Left lung (tissue), 14 donors: ENCODE measurements at places on chromosomes 12 and 14. TPM values are rescaled to one million over a fixed set of nuclear protein-coding genes. Genes with fewer than 3 reads are reported as not detected.

DNA sequence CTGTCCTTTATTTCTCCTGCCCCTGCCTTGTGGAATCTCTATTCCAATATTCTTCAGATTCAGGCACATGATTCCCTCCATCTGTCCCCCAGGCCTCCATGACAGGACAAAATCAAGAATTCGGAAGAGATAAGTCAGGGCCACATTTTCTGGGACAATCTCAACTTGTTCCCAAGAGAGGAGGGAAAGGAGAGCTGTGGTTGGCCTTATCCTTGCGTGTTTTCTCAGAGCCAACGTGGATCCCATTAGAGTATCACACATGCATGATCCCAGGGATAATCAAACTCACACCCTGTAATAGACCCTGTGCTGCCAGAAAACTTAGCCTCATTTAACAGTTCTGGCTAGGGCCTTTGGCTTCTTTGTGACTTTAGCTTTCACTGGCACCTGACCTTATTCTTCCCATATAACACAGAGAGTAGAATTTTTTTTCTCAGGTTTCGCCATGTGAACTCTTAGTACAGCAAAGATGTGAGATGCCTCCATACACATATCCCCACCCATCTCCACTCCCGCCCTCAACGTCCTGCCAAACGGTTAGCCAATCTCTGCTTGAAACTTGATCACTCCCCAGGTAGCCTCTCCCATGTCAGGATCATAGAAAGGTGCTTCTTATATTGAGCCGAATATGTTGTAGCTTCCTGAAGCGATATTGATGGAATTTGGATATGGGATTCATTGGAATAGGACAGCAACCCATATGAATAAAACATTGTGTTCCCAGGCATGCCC is 6.7 kb upstream of the KRT1 start:
- H3K4me1 ChIP-seq = peaks cover 5% of the 10 kb centered on the region
- no peaks in the 10 kb centered on the region for H3K36me3 ChIP-seq
- no peak overlapping the region for H3K27ac ChIP-seq
- no peak overlapping the region for H3K4me3 ChIP-seq
- peaks cover 15% of the 10 kb centered on the region for H3K27me3 ChIP-seq

GRCh38 chr12:7645395-7646177 is 20.1 kb downstream of the APOBEC1 start:
- no peak for DNase-seq
- no peaks in the 10 kb centered on the region for H3K4me1 ChIP-seq
- no peaks in the 10 kb centered on the region for H3K36me3 ChIP-seq
- H3K27ac ChIP-seq = no peak overlapping the region
- no peaks in the 10 kb centered on the region for H3K27me3 ChIP-seq

GRCh38 chr14:81565441-81566290 is 32.0 kb upstream of the SEL1L start:
- H3K27me3 ChIP-seq = no peaks in the 10 kb centered on the region
- no peak overlapping the region for H3K4me3 ChIP-seq
- H3K36me3 ChIP-seq = no peaks in the 10 kb centered on the region
- no peak for DNase-seq
- H3K27ac ChIP-seq = no peak overlapping the region

DNA sequence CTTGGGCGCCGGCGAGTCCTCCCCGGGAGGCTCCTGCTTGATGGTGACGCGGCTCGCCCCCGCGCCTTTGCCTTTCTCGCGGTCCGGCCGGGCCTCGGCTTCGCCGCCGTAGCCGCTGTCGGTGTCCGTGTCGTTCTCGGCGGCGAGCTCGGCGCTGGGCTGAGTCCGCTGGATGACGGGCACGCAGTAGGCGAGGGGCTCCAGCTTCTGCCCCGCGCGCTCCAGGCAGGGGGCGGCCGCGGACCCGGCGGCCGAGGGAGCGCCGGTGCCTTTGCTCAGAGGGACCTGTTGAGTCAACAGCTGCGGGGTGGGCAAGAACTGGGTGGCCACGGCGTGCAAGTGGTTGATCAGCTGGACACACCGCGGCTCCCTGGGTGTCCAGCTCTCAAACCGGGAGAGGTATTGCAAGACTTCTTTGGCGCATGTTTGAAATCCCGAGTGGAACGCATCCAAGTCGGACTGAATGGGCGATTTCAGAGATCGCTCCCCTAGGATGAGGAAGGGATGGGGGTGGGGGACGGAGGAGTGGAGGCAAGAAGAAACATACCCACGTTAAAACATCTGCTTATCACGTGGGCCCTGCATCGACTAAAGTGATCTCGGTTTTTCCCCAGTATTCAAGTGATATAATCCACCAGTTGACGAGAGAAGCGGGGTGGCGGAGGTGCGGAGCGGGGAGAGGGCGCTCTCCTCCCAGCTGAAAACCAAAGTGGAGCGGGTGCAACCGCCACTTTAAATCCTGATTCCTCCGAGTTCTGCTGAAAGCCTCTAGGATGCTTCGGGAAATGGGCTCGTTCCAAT is 2.0 kb downstream of the BHLHE41 start:
- H3K36me3 ChIP-seq = no peaks in the 10 kb centered on the region
- H3K4me1 ChIP-seq = peaks cover 68% of the 10 kb centered on the region
- peak overlapping the region; percentile 50 for H3K4me3 ChIP-seq
- peak overlapping the region; percentile 52 for H3K27ac ChIP-seq

- no peak overlapping the region for H3K27ac ChIP-seq
- no peaks in the 10 kb centered on the region for H3K4me1 ChIP-seq
- DNase-seq = no peak
Observed at GRCh38 chr14:61379639-61380184, 58.3 kb downstream of the PRKCH start.

DNA sequence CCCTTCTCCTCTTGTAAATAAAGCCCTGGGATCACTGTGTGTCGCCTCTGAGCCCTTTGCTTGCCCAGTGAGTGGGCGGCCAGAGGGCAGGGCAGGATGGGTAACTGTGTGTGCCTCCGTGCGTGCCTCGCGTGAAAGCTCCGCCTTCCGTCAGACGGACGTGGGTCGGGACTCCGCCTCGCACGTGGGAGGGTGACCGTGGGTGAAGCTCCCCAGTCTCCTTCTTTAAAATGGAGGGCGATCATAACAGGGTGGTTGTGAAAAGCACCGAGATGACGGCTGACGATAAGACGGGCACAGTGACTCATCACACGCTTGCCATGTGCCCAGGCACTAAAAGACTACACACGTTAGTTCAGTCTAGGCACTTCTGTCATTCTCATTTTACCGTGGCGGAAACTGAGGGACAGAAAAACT is 9.2 kb downstream of the PHB2 start:
- H3K4me3 ChIP-seq = peak overlapping the region; percentile 47
- peak overlapping the region; percentile 93 for H3K27ac ChIP-seq
- H3K27me3 ChIP-seq = no peaks in the 10 kb centered on the region
- H3K4me1 ChIP-seq = peaks cover 31% of the 10 kb centered on the region
- no peak for DNase-seq

DNA sequence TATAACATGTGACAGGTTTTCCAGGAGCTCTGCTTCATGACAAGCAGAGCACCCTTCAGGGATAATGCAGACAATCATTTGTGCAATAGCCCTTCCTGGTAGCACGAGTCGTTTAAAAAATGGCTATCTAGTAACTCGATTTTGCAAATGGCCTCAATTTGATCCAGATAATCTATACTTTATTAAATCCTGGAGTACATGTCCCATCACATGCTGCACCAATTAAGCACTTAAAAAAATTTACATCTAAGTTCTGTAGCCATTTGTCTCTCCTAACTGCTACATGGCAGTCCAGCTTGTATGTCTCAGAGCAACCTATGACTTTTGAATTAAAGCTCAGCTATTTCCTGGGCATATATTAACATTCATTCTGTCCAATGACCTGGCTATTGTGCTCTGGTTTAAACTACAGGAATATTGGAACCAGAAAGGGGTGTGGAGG is 79.8 kb downstream of the TTC8 start:
- no peaks in the 10 kb centered on the region for H3K4me1 ChIP-seq
- no peaks in the 10 kb centered on the region for H3K27me3 ChIP-seq
- no peak overlapping the region for H3K27ac ChIP-seq
- H3K4me3 ChIP-seq = no peak overlapping the region
- H3K36me3 ChIP-seq = no peaks in the 10 kb centered on the region

- DNase-seq = peak; percentile 25
- H3K4me3 ChIP-seq = no peak overlapping the region
- H3K27me3 ChIP-seq = no peaks in the 10 kb centered on the region
- H3K27ac ChIP-seq = no peak overlapping the region
- no peaks in the 10 kb centered on the region for H3K36me3 ChIP-seq
Observed at GRCh38 chr12:109740694-109741245, 27.1 kb downstream of the FAM222A start.

- H3K4me1 ChIP-seq = no peaks in the 10 kb centered on the region
- H3K36me3 ChIP-seq = no peaks in the 10 kb centered on the region
- no peak overlapping the region for H3K27ac ChIP-seq
- peaks cover 2% of the 10 kb centered on the region for H3K27me3 ChIP-seq
- no peak overlapping the region for H3K4me3 ChIP-seq
- DNase-seq = peak; percentile 38
Observed at GRCh38 chr14:101588990-101589389, 27.7 kb downstream of the DIO3 start.

DNA sequence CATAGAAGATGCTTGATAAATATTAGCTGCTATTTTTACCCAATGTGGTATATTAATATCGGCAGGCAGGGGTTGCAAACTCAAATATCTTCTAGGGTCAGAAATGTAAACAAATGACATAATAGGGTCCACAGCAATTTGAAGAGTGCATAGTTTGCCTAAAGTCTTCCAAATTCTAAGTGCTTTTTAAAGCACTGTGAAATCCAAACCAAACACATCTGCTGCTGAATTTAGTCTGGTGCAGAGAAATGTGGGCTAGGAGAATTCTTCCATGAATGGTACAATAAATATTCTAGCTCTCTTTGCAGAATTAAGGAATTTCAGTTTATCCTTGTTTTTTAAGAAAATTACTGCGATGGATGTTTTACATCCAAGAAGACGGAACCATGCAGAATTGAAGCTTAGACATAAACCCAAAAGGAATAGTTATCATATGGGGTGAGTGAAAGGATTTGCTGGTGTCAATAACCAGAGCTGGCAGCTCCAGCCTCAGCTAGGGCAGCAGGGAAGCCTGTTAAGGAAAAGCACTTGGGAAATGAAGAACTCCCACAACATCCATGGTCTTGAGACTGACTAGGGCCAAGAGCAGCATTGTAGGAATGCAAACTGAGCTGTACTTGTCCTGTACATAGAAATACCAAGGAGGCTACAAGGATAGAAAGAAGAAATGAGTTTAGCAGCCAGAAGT is 65.5 kb downstream of the PTPRR start:
- H3K4me1 ChIP-seq = peaks cover 4% of the 10 kb centered on the region
- no peak overlapping the region for H3K27ac ChIP-seq
- H3K27me3 ChIP-seq = no peaks in the 10 kb centered on the region
- H3K36me3 ChIP-seq = no peaks in the 10 kb centered on the region
- DNase-seq = no peak

DNA sequence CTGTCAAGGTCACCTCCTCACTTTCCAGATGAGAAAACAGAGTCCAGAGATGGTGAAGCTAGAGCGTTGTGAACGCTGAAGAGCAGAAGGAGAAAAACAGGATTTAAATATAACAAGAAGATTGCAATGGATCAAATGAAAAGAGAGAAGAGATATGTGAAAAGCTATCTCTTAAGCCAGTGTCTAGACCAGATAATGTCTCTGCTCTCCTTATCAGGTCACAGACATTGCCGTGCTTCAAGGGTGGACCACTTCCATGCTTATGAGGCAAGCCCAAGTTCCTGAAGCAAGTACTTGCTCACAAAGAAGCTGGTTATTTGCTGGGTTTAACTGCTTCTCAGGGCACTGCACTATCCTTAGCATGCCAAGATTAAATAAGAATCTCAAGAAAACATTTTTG is 31.6 kb upstream of the FRS2 start:
- H3K27me3 ChIP-seq = no peaks in the 10 kb centered on the region
- H3K36me3 ChIP-seq = no peaks in the 10 kb centered on the region
- H3K27ac ChIP-seq = no peak overlapping the region
- H3K4me3 ChIP-seq = no peak overlapping the region
- no peaks in the 10 kb centered on the region for H3K4me1 ChIP-seq

DNA sequence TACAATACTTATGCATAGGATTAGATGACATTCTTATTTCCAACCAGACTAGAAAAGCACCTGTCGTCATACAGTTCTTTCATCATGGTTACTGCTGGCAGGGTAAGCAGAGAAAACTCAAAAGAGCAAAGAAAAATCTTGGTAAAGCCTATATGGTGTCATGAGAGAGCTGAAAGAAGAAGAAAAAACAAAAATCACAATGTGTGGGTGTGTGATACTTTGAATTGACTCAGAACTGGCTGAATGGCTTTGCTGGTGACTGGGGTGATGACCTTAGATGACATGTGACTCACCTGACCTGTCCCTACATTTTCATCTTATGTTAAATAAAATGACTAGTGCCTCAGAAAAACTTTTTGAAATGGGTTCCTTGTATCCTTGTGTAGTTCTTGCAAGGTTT is 278.1 kb upstream of the LMO3 start:
- DNase-seq = no peak
- H3K36me3 ChIP-seq = no peaks in the 10 kb centered on the region
- no peaks in the 10 kb centered on the region for H3K4me1 ChIP-seq
- no peak overlapping the region for H3K27ac ChIP-seq
- no peak overlapping the region for H3K4me3 ChIP-seq

DNA sequence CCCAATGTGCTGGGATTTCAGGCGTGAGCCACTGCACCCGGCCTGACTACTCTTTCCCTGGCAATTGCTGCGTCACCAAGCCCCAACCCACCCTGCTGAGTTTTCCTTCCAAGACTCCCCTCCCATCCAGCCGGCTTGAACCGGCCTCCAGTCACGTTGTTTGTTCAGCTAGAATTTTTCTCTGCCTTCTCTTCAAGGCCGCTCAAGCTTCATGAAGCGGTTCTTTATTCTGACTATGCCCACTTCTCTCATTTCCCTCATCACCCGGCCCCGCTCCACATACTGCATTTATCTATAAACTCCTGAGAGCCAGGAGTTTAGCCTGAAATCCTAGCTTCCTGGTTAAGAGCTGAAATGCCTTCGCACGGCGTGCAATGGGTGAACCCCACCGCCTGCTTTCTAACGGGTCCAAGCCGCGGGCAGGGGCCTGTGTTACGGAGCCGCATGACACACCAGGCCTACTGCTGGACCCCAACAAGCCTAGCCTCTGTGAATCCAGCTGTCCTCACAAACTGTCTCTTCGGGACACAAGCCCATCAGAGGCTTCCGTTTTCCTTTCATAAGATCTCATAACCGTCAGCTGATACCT is 999 bp upstream of the DCAF4 start:
- peaks cover 18% of the 10 kb centered on the region for H3K4me1 ChIP-seq
- H3K27ac ChIP-seq = no peak overlapping the region
- no peak for DNase-seq
- no peak overlapping the region for H3K4me3 ChIP-seq
- H3K27me3 ChIP-seq = no peaks in the 10 kb centered on the region

- no peak overlapping the region for H3K4me3 ChIP-seq
Observed at GRCh38 chr12:107225635-107226034, 132.3 kb upstream of the CRY1 start.

- no peaks in the 10 kb centered on the region for H3K27me3 ChIP-seq
- H3K4me1 ChIP-seq = peaks cover 2% of the 10 kb centered on the region
- H3K4me3 ChIP-seq = no peak overlapping the region
- no peak for DNase-seq
- H3K36me3 ChIP-seq = no peaks in the 10 kb centered on the region
- H3K27ac ChIP-seq = no peak overlapping the region
Observed at GRCh38 chr12:66665435-66665985, 13.4 kb downstream of the GRIP1 start.

- H3K27me3 ChIP-seq = no peaks in the 10 kb centered on the region
- H3K27ac ChIP-seq = no peak overlapping the region
- H3K36me3 ChIP-seq = no peaks in the 10 kb centered on the region
- DNase-seq = no peak
Observed at GRCh38 chr14:61178226-61179060, 102.7 kb downstream of the TMEM30B start.

RASSF8 gene
- 39.1 TPM for total RNA-seq

TOMM20L gene
- not detected for total RNA-seq

RASSF9 gene
- 8.3 TPM for total RNA-seq

MANSC4 gene
- not detected for total RNA-seq
